NCI-H82 (cell line): ENCODE measurements at places on chromosomes 16 and 17.

- peak; percentile 32 for DNase-seq
These were observed 79.5 kb downstream of the ANKRD11 start for GRCh38 chr16:89410794-89411309.

DNA sequence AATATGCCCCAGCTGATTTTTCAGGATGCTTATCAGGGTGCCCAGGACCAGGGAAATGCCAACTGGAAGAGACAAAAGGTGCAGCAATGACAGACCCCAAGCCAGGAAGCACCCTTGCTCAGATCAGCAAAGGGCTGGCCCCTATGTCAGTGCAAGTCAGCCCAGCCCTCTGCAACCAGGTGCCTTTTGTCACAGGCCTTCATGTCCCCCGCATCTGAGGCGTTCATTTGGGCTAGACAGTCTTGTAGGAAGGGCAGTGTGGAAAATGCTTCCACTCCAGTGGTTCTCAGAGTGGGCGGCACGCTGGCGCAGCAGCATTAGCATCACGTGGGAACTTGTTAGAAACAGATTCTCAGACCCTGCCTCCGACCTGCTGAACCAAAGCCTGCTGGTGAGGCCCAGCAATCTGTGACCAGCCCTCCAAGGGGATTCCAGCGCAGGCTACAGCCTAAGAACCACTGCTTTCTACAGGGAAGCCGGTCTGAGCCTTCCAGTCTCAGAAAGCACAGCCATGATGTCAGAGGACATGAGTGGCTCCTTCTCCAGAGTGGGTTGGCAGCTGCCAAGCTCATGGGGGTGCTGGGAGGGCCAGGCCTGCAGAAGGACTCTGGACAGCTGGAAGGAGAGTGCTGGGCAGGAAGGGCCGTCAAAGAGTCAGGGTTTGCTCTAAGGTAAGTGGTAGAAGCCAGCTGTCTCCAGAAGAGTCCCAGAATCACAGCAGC lies 13.1 kb downstream of the SLC47A2 start:
- no peak for DNase-seq

DNA sequence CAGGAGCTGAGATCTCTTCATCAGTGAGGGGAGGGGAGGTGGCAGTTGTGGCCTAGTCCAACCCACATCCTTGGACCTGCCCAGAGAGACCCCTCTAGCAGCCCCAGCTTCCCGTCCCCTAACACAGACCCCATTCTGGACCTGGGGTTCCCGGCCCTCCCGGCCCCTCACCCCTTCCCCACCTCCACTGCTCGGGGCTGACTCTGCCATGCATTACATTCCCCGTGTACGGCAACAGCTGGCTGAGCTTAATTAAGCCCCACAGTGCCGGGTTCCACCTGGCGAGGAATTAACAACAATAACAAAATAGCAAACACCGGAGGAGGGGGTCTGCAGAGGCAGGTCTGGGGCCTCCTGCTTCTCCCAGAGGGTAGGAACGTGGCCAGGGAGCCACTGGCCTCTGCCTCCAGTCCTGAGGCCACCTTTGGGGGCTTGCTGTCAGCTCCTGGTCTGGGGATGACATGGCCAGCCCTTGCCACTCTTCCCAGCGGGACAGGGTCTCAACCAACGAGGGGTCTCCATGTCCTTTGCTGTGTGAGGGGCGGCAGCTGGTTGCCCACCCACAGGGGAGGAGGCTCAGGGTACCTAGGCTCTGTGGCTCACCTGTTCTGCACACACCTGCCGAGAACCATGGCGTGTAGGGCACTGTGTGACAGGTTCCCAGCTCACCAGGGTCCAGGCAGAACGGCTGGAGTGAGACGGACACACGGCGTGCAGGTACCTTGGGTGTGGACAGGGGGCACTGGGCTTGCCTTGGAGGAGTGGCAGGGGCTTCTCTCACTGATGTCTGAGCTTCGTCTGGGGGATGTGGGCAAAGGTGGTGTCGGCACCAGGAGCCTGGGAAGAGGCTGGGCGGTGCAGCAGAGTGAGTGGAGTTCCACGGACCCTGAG lies 46.9 kb upstream of the CBFA2T3 start:
- DNase-seq: peak; percentile 93

DNA sequence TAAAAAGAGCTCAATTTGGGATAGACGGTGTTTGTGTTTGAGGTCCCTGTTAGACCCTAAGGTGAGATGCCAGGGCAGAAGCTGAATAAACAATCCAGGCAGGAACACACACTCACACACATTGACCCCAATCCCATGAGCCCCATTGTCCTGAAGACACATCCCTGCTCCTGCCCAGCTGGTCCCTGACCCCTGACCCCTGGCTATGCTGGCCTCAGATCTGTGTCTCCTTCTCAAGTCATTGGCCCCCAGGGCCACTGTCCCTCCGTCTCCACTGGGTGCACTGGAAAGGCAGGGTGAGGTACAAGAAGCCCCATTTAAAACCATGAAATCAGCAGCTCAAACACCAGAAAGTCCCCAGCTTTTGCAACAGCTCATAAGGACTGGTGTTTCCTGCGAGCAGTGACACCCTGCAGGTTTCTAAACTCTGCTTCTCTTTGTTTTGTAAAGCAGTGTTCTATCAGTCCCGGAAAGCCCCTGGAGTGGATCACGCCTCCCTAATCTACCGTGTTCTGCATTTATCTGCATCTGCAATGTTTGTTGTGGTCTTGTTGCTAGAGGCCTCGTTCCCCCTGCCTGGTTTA lies 18.0 kb upstream of the ASGR2 start:
- DNase-seq: no peak

DNA sequence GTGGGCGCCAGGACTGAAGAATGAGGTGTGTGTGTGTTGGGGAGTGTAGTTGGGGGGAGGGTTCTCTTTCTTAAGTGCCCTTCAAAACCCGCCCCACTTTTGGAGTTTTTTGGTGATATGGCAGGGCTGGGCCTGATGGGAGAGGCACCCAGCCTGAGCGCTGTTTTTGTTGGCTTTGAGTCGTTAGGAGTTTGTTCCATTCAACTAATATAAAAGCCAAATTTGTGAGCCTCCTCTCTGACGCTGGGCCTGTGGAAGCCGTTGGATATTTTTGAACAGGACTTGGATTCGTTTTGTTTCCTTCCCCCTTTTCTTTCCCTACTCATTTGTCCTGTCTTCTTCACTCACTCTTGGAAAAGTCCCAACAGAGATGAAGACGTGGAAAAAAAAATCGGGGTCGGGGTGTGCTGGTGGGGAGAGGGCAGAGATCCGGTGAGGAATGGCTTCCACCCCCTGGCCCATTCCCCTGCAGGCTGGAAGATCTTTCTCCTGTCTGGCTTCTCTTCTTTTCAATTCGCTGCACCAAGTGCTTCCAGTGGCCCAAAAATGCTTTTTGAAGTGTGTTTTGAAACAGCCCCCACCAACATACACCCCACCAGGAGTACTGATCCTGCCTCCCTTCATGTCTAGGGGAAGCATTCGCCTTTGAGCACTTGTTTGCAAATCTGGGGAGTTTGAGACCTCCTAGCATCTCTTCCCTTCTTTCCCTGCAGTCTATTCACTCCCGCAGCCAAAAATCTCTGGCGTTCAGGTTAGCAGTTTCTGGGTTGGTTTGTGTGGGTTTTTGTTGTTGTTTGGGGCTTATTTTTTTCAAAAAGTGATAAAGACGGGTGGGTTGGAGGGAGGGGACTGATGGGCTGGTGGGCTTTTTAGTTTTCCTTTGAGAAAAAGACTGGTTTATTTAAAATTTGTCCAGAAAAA lies 2.6 kb downstream of the FZD2 start:
- no peak for DNase-seq

GRCh38 chr17:1089915-1090314 lies 89.9 kb downstream of the ABR start:
- DNase-seq: no peak

- DNase-seq: peak; percentile 56
These were observed 970 bp downstream of the EPN2 start for GRCh38 chr17:19238167-19238505.

DNA sequence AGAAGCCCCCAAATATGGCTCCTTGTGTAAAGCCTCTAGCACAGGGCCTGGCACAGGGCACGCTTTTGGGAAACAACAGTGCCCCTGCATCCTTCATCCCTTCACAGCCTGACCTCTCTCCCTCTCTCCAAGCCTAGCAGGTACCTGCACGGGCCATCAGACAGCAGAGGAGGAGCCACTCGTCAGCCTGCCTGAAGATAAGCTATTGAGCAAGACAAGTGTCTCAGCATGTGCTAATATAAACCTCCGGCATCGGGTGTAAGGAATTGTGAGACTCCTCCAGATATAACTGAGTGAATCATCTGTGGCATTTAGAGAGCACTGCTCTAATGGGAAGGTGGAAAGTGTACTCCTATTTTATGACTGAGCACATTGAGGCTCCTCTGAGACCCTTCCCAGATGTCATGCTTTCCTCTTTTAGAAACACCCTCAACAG lies 38.3 kb downstream of the TBX4 start:
- no peak for DNase-seq

- no peak for DNase-seq
These were observed 7.5 kb downstream of the TENT4B start for GRCh38 chr16:50160495-50161164.

- peak; percentile 63 for DNase-seq
These were observed 21.1 kb upstream of the TFAP4 start for GRCh38 chr16:4293822-4294457.

GRCh38 chr16:88697116-88697830 lies 8.9 kb downstream of the RNF166 start:
- DNase-seq: no peak

DNA sequence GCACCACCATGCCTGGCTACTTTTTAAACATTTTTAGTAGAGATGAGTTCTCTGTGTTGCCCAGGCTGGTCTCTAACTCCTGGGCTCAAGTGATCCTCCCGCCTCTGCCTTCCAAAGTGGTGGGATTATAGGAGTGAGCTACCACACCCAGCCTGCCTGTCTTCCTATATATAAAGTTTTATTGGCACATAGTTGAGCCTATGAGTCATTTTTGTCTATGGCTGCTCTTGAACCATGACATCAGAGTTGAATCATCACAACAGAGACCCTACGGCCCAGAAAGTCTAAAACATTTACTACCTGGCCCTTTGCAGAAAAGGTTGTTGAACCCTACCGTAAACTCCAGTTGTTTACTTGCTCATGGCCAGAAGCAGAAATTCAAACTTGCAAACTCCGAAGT lies 7.9 kb downstream of the SEPTIN12 start:
- peak; percentile 53 for DNase-seq
